Activated CD4-positive, CD25-positive, alpha-beta regulatory T cell treated with anti-CD3 and anti-CD28 coated beads, Interleukin-2, amount 50 U/mL, for 24 hours (primary cell): ENCODE measurements at places on chromosomes 3 and 15.

DNA sequence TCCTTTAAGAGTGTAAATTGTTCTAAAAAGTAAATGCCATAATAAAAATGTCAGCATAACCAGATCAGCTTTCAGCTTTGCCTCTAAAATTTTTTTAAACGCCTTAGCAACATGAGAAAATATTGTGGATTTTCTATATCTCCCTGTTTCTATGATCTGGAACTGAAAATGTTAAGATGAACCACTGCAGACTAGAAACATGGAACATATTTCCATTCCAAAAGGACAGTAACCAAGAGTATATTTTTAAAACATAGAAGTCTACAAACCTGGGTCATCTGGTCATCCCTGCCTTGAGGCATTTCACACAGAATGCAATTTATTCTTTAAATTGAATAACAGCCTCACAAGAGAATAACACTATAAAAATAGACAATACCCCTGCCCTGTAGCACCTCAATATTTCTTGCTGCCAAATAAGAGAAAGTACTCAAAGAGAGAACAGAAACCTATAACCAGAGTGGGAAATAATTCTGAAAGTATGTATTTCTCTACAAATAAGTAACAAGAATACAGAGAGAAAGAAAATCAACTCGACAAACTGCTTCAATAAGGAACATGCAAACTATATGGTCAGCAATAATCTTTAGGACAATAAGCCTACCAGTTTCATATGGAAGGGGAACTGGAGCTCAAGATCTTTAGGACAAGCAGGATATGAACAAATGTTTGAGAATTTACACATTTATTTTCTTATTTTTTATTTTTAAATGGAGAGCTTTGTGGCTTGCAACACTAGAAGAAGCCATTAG, 949.0 kb downstream of the EPHA3 start:
- no peak for ATAC-seq

DNA sequence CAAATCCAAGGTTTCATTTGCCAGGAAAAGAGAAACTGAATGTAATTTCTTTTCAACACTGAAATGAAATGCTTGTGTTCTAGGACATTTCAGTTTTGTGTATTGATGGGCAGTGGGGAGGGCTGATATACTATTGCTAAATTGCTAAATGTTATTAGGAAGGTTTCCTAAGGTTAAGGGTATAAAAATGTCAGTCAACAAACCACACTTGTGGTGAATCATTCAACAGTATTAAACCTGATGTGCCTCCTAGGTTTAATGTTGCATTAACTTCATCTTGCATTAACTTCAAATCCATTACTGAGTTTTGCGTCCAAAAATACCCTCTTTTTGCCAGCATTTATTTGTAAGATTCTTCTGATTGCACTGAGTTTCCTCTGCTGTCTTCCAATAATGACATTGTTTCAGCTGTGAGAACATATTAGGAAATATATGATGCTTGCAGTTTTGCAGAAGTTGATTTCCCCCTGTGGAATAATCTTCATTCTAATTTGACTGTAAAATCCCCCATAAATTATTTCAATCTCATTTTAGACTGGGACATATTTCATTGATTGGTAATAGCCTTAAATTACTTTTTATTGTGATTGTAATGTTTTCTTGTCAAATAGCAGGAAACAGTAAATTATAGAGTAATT, 758.3 kb downstream of the GBE1 start:
- ATAC-seq, result no peak

DNA sequence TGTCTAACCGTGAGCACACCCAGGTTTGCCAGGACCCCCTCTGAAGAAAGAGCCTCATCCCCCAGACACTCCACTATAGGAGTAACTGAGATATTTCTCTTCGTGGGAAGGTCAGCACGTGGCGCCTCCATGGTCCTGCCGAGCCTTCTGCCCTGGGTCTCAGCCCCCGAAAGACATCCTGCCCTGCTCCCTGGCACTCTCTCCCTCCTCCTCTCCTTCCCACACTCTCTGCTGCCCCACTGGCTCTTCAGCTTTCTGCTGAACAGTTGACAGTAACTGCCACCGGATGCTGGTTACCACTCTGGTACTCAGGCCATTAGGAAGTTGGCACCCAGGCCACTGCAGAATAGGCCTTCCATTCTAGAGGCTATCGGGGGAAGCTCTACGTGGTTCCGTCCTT, 185.2 kb downstream of the UACA start:
- ATAC-seq, result no peak

GRCh38 chr3:163914567-163914966, 1163.7 kb downstream of the SI start:
- no peak for ATAC-seq

- ATAC-seq, result no peak
Measured at GRCh38 chr3:152586974-152587373, 248.0 kb upstream of the P2RY1 start.

GRCh38 chr3:51400166-51400565, 9.1 kb downstream of the RBM15B start:
- no peak for ATAC-seq

GRCh38 chr15:97728791-97729190, 231.7 kb upstream of the ARRDC4 start:
- ATAC-seq, result no peak

- no peak for ATAC-seq
Measured at GRCh38 chr15:70164910-70165715, 67.4 kb upstream of the TLE3 start.

- ATAC-seq, result no peak
Measured at GRCh38 chr3:101170806-101171558, 149.4 kb downstream of the IMPG2 start.

- ATAC-seq, result peak; percentile 51
Measured at GRCh38 chr3:97882975-97883598, 61.3 kb downstream of the CRYBG3 start.

DNA sequence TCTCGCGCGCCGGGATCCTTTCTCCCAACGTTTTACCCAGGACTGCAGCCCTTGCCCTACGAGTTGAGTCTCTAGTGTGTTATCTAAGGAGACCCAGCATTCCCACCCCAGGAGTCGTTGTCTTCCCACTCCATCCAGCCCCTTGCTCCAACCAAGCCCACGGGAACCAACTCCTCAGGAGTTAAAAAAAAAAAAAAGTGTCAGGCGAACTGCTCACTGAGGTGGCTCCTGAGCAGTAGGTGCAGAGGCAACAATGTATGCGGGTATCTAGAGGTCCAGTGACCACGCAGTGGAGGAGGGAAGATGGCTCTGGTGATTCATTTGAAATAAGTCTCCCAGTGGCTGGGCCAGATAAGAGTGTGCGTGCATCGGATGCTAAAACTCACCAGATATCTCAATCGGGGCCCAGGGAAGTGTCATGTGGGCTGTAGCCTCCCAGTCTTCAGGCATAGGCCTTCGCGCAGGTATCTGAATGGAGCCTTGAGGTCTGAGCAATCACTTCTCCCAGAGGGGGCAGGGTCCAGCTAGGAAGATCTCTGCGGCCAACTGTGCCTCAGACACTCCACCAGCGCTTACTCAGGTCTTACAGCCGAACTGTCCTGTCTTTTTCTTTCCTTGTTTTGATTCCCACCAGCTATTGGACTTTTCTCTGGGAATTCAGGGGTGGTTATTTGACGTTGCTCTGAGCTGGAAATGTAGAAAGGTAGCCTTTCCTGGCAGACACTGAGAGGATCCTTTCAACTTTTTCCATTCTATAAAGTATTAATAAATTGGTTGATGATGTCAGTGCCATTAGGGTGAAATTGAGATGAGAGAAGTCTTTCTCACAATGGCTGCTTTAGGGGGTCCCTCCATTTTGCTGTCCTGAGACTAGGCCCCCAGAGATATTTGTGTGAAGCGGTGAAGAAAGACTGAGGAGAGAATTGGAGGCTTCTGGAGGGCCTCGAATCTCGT, 21.0 kb downstream of the ZIC4 start:
- ATAC-seq, result no peak

- ATAC-seq, result no peak
Measured at GRCh38 chr15:37016231-37016630, 84.1 kb downstream of the MEIS2 start.

DNA sequence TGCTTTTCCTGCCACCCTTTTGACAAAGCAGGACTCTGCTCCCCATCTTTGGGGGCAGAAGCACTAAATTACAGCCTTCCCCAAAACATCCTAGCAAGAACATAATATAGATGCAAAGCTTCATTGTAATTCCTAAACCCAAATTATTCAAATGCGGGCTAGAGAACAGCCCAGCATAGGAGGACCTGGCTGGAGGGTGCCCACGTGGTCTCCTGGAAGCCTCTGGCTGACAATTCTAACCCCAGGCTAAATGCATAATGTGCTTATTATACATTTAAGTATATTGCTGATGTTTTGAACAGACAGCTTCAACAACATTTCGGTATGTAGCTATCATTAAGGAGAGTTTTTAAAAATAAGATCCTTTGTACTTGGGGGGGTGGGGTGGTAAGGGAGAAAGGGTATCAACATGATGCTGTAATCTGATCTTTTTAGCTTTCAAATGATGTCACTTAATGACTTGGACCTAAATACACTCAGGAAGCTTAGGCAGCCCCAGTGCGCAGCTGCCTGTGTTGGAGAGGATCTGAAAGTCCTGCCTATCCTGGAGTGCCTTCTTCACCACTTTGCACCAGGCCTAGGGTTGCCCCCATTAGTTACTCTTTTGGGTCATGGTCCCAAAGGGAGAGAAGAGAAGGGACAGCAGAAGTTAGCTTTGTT, 57.2 kb upstream of the USP3 start:
- ATAC-seq, result no peak

DNA sequence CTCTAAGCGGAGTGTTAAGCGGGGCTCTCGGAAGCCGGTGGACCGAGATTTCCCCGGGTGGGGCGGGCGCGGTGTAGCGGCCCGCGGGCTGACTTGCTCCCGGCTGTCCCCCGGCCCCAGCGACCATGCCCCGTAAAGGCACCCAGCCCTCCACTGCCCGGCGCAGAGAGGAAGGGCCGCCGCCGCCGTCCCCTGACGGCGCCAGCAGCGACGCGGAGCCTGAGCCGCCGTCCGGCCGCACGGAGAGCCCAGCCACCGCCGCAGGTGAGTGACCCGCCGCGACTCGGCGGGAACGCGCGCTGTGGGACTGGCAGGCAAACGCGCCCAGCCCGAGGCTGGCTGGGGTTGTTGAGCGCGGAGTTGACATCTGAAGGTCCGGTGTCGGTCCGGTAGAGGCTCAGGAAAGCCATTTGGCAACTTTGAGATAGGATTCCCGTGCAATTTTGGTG, 1.3 kb downstream of the SMC4 start:
- ATAC-seq, result no peak

DNA sequence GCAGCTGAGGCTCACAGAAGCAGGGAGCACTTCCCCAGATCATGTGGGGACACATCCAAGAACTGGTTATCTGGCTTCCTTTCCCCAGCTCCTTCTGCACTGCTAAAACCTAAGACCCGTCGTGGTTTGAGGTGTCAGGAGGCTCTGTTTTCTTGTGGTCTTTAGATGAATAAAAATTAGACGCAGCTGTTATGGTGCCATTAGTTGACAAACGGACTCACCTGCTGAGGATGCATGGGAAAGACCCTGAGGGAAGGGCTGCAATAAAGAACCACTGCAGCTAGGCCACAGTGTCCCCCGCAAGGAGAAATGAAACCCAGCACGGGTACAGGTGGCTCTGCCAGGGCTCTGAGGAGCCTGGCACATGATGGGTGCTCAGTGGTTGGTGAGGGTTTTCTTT, 99.4 kb downstream of the IQSEC1 start:
- no peak for ATAC-seq

GRCh38 chr3:89000886-89001285, 106.5 kb upstream of the EPHA3 start:
- no peak for ATAC-seq
